ENCODE measurements at places on chromosomes 12 and 14. TPM values are rescaled to one million over a fixed set of nuclear protein-coding genes. Genes with fewer than 3 reads are reported as not detected.

Gene SLC6A12
- 0.10 TPM for total RNA-seq

Gene MPHOSPH9
- 39.1 TPM for total RNA-seq

Gene YEATS4
- total RNA-seq, result 12.9 TPM

Gene IL22
- not detected for total RNA-seq

Gene CISTR
- not detected for total RNA-seq

Gene EIF4B
- 677 TPM for total RNA-seq

Gene TRPV4
- total RNA-seq, result 4.2 TPM

Gene AICDA
- 0.20 TPM for total RNA-seq

Gene SLCO1B1
- total RNA-seq, result not detected

Gene SDSL
- 2.6 TPM for total RNA-seq

Gene ISCU
- total RNA-seq, result 74.7 TPM

Gene KCNH3
- total RNA-seq, result 0.49 TPM

Gene KRT2
- total RNA-seq, result 12.1 TPM

Gene GSC
- 0.99 TPM for total RNA-seq

Gene TEX22
- 0.20 TPM for total RNA-seq

Gene RHEBL1
- 0.69 TPM for total RNA-seq

Gene PUS1
- 8.5 TPM for total RNA-seq

Gene NGB
- not detected for total RNA-seq

GRCh38 chr12:53930591-53931255, 7.9 kb upstream of the HOXC13 start:
- DNase-seq, result no peak

- peak; percentile 51 for DNase-seq
These were observed 79.6 kb downstream of the EXOC5 start for GRCh38 chr14:57189070-57189469.

DNA sequence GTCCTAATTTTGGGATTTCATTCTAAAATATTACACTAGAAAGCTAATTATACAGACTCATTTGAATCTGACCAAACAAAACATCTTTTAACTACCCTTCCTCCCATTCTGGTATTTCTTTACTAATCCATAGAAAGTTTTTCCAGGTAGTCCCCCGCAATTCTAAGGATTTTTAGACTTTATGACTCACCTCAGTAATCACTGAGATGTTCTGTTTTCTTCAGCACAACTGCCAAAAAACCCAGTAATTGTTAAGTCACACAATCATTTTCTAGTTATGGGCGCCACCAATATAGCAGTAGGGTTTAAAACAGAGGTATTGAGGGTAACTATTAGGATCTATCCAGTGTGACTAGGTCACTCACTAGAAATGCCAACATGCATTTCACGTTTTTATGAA, 1.6 kb upstream of the ARID4A start:
- no peak for DNase-seq

GRCh38 chr12:26514364-26514763, 318.6 kb downstream of the ITPR2 start:
- peak; percentile 24 for DNase-seq

DNA sequence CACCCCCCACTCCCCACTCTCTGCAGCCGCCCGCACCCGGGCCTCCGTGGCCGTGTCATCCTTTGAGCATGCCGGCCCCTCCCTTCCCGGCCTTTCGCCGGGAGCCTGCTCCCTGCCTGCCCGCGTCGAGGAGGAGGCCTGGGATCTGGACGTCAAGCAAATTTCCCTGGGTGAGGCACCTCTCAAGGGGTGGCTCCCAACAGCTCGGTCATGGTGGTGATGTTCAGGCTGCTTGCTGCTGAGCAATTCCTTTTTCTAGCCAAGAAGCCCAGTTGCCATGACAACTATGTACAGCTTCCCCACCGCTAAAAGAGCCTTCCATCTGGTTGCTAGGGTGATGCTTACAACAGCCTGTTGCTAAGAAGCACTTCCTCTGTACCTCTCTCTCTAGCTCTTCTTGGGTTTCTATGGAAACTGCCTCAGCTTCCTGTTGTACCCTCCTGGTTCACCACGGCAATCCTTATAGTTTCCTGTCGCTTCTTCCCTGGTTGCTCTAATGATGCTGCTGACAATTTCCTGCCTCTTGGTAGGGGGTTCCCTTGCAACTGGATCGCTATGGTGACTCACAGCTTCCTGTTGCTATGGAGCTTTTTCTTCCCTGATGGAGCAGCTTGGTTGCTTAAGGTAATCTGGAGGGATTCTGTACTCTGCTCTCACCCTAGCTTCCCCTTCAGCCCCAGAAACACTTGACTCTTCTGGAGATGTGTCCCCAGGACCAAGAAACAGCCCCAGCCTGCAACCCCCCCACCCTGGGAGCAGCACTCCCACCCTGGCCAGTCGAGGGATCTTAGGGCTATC, 11.0 kb downstream of the ZNF219 start:
- DNase-seq, result peak; percentile 67

DNA sequence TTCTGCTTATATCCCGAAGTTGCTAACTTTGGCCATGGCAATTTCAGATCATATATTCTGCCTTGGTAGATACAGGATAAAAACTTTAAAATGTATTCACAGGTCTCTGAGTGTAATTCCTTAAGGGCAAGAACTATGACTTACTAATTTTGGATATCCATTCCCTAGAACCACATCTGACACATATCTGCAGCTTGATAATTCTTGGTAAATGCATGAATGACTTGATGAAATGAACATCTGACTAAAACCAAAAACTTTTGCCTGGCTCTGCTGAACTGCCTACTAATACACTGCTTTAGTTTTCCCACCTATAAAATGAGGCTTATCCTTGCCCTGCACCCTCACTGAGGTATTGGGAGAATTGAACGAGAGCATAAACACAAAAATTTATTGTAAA, 32.2 kb downstream of the SLC25A21 start:
- no peak for DNase-seq

- DNase-seq, result no peak
These were observed 87.7 kb downstream of the GLT1D1 start for GRCh38 chr12:128940974-128941373.

DNA sequence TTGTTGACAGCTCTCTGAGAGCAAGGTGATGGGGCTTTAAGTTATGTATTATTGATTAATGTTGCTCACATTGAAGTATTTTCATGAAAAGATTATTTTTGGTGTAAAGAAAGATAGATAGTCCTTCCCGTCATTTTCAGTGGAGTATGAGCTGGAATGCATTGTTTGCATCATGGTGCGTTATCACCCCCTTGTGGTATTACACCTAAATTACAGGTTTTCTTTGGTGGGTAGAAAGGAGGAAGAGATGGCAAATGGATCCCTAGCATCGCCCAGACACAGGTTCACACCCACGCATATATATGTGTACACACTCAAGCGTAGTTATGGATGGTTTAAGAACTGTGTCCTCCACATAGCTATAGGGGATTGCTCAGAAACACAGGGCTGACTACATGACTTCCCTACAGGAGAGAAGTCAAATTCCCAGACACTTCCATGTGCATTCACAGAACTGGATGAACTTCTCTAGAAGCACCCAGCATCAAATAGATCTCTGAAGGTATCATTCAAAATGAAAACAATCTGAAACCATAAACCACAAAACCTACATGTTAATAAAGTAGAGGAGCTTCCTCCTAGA, 14.4 kb upstream of the SERPINA10 start:
- DNase-seq, result no peak

DNA sequence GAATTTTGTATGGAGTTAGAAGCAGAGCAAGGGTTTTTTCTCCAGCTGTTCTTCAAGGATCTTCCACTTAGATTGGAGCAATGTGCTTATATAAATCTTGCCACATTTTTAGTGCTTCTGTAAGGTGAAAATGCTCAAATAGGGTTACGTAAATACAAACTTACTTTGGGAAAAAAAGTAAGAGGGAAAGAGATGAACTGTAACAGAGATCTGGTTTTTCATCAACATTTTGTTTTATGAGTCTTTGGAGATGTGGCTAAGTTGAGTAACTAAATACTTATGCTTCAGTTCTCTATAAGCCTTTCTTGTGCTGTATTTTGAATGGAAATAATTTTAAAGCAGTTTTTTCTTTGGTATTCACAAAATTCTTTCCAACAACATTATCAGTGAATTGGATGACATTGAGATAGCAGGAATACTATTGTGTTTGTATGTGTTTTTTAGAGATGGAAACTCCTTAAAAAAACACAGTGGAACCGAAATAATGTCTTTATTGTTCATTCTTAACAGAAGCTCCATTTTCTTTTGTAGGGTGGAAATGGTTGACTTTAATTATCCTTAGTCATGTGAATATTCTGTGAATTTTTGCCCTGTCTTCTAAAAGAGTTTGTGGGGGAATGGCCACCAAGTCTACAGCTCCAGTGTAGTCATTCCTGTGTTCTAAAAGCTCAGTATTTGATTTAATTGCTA, 45.7 kb downstream of the NPAS3 start:
- peak; percentile 83 for DNase-seq

DNA sequence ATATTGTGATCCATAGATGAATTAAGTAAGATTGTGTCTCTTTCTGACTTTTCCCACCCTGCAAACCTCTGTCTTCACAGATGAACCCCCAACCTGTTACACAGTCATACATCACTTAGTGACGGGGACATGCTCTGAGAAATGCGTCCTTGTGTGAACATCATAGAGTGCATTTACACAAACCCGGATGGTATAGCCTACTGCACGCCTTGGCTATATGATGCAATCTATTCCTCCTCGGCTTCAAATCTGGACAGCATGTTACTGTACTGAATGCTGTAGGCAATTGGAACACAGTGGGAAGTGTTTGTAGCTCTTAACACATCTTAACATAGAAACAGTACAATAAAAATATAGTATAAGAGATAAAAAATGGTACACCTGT, 7.4 kb upstream of the TESPA1 start:
- no peak for DNase-seq

- no peak for DNase-seq
These were observed 44.9 kb upstream of the DIO3 start for GRCh38 chr14:101516401-101516800.

- DNase-seq, result no peak
These were observed 38.9 kb upstream of the DICER1 start for GRCh38 chr14:95196268-95196667.

DNA sequence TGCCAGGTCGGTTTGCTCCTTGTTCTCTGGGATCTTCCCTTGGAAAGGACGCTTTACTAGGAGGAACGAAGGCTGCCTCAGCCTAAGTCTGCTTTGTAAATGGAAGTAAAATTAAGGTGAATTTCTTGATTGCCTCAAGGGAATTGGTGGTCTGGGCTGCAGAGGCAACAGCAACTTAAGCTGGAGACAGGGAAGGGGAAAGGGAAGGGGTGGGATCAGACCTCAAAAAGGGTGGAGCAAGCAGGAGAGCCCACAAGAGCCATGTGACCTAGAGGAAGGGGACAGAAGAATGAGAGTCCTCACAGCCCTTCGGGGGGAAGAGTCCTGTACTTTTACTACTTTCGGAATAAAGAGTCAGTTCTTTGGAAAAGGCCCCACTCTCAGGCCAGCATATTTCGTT, 147.9 kb downstream of the PPM1H start:
- no peak for DNase-seq

GRCh38 chr14:24798911-24799462, 165.0 kb upstream of the GZMB start:
- DNase-seq, result no peak

DNA sequence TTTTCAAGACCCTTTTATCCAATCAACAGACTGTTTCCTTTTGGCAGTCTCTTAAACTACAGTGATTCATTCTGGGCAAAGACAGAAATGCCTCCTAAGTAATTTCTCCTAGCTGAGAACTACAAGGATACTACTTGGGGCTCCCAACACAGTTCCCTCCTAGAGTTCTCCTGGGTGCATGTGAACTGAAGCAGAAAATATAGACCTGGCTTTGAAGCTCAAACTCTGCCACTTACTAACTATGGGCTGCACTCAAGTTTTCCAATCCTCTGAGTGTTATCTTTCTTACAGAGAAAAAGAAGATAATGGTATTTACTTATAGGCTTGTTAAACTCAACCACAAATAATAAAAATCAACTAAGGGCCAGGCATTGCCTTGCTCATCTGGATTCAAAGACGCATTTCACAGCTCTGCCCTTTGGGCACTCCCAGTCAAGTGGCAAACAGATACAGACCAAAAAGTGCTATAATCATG, 97.6 kb downstream of the EFCAB11 start:
- DNase-seq, result no peak

DNA sequence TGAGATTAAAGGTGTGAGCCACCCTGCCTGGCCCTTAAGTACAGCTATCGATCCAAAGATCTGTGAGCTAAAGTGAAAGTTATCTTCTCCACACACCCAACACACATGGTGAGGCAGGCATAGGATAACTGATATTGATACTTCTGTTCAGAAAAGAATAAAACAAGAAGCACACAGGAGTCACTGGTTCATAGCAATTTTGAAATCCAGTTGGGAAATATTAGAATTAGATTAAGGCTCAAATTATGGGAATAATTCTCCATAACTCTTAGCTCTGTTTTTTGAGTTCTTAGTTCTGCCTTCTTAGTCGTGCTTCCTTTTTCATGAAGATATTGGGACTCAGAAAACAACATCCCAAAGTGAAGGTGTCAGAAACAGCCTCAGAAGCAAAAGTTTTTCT, 186.0 kb upstream of the PLXNC1 start:
- DNase-seq, result no peak

- no peak for DNase-seq
These were observed 47.9 kb downstream of the SYNE3 start for GRCh38 chr14:95468448-95469133.

DNA sequence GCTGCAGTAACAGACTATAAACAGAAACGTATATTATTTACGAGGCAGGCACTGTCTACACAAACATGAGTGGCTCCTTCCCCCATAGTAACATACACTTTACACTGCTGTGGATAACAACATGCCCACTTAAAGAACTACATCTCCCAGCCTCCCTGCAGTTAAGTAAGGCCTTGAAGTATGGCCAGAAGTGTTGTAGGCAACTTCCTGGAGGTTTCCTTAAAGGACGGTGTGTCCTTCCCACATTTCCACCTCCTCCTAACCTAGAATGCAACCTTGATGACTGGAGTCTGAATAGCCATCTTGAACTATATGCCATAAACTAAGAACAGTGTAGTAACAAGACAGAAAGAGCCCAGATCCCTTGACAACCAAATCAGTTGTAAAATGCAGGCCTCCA, 20.3 kb downstream of the MED13L start:
- DNase-seq, result no peak

DNA sequence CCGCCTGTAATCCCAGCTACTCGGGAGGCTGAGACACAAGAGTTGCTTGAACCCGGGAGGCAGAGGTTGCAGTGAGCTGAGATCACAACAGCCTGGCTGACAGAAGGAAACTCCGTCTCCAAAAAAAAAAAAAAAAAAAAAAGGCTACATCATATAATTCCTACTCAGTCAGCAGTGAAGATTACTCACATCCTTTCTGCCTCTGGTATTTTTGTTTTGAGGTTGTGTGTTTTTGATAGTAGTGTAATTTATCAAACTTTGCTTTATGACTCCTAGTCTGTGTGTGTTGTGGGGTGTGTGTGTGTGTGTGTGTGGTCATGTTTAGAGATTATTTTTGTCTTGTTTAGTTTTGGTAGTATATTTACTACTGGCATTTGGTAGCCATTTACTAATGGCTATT, 29.8 kb upstream of the DLGAP5 start:
- no peak for DNase-seq

- DNase-seq, result no peak
These were observed 170.3 kb upstream of the ATP2B1 start for GRCh38 chr12:89878950-89879349.

GRCh38 chr12:120402217-120402616, 33.3 kb upstream of the MSI1 start:
- DNase-seq, result no peak

- DNase-seq, result peak; percentile 13
These were observed 210.9 kb downstream of the MED13L start for GRCh38 chr12:116066381-116067230.

Data from skin of body (tissue), 3 donors.